ENCODE measurements at places on chromosomes 4 and X.

- DNase-seq, result no peak
Measured at GRCh38 chr4:118775405-118775804, 60.5 kb downstream of the SEC24D start.

DNA sequence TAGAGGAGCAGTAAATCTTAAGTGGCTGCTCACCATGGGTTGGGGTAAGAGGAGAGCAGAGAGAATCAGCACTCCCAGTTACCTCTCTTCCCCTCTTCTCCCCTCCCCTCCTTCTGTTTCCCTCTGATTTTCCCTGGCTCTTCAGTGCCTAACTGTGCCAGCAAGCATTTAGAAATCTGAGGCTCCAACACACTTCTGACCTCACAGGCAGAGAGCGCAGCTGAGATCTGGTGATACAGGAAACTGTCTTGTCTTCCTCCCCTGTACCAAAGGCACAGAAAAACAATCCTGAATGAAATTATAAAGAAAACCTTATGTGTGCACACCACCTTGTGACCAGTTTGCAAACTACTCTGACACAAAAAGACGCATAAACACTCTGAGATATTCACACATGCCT lies 82.4 kb upstream of the SMIM10 start:
- no peak for DNase-seq

- no peak for DNase-seq
Measured at GRCh38 chr4:145176641-145177432, 3.6 kb downstream of the OTUD4 start.

- DNase-seq, result no peak
Measured at GRCh38 chrX:11445540-11445939, 152.3 kb downstream of the AMELX start.

DNA sequence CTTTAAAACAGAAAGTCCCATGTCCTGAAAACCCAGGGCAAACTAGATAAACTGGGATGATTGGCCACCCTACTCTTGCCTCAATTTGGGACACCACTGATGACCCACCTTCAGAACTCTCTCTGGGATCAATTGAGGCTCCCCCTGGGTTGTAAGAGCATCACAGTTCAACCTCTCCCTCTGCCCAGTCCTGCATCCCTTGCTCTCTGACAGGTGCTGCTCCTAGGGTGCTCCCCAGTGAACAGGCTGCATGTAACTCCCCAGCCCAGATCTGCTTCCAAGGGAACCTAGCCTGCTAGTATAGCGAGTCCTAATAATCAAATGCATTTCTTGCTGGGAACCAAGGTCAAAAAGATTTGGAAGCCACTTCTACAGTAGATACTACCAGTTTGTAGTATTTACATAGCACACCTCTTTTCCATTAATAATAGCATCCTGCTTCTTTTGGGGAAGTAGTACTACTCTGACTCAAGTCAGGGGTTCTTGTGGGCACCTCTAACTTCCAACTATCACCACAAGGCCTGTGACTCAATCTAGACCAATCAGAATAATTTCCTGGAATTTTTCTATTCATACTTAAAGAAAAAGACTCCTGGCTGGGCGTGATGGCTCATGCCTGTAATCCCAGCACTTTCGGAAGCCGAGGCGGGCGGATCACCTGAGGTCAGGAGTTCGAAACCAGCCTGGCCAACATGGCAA lies 42.1 kb upstream of the SPINK2 start:
- DNase-seq, result no peak

All from AG04449 (cell line).